ENCODE measurements at places on chromosomes 3 and 15. TPM values are rescaled to one million over a fixed set of nuclear protein-coding genes. Genes with fewer than 3 reads are reported as not detected.

Gene CYP1A1
- 2.4 TPM for total RNA-seq

- DNase-seq = no peak
Observed at GRCh38 chr15:92151741-92152140, 241.9 kb upstream of the ST8SIA2 start.

Gene MUSTN1
- 1.5 TPM for total RNA-seq

Gene BFSP2
- not detected for total RNA-seq

Gene RASGRF1
- not detected for total RNA-seq

- no peak for DNase-seq
Observed at GRCh38 chr3:50369012-50369670, 9.8 kb upstream of the TMEM115 start.

DNA sequence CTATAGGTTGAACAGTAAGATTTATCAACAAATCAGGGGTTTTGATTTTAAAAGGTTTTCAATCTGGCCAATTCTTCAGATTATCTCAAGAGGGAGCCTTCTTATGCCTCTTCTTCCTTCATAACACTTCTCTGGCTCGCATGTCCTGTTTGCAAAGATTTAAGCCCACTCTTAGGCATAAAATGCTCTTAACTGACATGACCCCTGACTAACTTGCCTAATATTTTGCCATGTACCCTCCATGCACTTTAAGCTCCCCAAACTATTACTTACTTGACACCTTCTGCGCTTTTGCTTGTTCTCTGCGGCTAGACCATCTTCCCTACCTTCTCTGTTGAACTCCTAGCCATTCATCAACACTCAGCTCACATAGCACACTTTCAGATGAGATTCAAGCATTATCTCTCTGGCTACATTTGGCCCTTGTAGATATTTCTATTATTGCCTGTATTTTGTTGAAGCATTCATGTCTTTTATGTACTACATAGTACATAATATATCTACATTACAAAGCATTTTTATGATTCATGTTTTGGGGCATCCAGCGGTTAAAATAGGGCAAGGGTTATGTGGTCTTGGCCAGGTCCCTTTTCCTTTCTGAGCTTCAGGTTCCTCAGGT, 1.0 kb upstream of the ARIH1 start:
- peak; percentile 9 for DNase-seq

GRCh38 chr3:118987477-118987876, 47.2 kb downstream of the IGSF11 start:
- no peak for DNase-seq

DNA sequence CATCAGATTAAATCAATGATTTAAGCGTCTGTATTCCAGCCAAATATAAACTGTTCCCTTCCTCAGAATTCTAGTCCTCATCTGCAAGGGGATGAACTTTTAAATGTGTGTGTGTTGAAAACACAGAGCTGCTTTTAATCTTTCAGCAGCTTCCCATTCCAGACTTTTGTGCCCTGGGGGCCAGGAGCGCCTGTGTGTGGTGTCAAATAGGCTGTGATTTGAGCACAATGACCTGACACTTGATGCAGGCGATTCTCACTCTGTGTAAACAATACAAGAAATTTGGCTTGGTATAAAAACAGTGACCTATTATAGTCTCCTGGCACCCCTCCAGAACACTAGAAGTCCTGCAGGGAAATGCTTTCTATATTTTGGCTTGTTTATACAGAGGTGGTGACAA, 274.6 kb upstream of the ROPN1 start:
- no peak for DNase-seq

DNA sequence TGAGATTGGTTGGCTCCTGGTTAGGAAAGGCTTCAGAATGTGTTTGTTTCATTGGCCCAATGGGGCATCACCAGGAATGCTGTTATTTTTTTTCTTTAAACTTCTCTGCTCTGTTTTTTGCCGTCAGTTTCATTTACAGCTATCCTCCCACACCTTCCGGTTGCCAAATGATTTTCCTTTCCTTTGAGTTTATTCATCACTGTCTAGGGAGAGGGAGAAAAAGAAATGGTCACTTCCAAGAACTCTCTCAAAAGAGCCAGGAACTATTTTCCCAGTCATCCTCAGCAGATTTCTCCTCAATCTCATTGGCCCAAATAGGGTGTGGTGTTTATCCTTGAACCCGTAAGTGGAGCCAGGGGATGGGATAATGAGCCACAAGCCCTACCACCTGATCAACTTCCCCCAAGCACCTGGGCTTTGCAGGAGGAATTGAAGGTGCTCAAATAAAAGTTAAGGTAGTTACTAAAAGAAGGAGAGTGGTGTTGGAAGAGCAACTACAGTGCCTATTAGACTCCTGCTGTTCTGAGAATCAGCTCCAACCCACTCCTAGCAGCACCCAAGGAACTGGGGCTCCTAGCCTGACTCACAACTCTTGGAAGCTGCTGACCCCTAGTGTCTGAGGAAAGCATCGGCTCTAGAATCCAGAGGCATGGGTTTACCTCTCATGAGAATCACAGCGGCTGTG, 183.8 kb upstream of the IL12A start:
- DNase-seq = no peak

DNA sequence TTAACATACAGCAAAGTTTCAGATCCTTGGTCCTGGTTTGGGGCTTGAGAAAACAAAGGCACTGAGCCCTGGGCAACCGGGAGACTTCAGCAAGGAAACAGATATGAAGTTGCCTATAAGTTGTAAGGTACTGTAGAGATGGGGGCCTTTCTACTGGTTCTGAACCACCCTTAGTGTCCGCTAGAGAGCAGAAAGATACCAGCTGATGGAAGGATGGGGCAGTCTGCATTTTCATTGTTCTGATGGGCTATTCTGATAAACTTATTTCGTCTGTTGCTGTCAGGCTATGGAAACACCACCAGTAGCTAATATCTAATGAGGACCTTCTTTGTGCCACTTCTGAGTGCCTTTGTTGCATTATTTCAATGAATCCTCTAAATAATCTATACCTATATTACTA, 38.7 kb downstream of the FGD5 start:
- no peak for DNase-seq

Gene PRICKLE2
- total RNA-seq = not detected

Gene SNX4
- 48.7 TPM for total RNA-seq

GRCh38 chr3:184608209-184608608, 46.6 kb downstream of the EPHB3 start:
- peak; percentile 43 for DNase-seq

DNA sequence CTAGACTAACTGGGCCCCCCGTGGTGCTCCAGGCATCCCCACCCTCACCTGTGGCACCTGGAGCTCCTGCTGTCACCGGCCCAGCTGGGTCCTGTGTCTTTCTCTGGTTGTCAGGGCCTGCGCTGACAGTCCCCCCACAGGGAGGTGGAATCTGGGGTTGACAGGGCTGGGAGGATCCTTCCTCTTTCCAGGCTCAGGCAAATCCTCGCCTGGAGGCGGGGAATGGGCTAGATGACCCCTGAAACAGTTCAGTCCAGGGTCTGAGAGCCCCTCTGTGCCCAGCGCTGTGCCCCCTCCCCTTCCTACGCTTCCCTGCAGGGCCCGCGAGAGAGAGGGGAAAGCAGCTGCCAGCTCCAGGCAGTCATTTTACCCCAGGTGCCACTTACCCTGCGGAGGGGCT, 50.1 kb upstream of the MCF2L2 start:
- no peak for DNase-seq

DNA sequence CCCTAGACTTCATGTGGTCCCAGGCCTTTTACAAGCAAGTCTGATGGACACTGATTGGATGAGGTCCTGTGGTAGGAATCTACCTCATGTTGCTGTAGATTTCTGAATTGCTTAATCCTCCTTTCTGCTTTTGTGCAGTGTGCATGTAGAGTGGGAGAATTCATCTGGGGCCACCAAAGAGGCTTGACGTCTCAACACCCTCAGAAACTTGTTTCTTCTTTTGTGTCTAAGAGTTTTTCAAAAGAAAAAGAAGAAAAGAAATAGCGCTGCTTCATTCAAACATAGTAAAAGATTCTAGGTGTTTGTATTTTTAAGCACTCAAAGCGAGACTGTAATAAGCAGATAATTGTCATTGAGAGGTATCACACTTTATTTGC, 46.2 kb downstream of the NR1D2 start:
- no peak for DNase-seq

Data from CD8-positive, alpha-beta memory T cell (primary cell).